ENCODE measurements at places on chromosomes 16 and 17. TPM values are rescaled to one million over a fixed set of nuclear protein-coding genes. Genes with fewer than 3 reads are reported as not detected.

DNA sequence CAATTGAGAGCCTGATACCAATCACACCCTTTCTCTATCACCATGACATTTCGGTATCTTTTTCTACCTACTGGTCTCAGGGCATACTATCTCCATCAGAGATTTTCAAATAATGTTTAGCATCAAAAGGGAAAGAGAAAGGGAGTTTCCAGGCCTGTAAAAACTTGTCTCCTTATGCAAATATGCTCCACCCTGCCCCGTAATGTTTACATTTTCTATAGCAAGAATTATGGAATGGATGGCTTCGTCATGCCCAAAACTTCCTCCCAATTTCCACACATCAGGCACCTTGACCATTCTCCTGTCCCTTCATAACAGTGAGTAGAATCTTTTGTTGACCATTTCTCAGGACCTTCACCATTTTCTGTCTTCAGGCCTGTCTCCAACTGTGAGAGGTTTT lies 30.9 kb upstream of the HLF start:
- no peaks in the 10 kb centered on the region for H3K27me3 ChIP-seq
- no peak for DNase-seq
- H3K27ac ChIP-seq: no peak overlapping the region

DNA sequence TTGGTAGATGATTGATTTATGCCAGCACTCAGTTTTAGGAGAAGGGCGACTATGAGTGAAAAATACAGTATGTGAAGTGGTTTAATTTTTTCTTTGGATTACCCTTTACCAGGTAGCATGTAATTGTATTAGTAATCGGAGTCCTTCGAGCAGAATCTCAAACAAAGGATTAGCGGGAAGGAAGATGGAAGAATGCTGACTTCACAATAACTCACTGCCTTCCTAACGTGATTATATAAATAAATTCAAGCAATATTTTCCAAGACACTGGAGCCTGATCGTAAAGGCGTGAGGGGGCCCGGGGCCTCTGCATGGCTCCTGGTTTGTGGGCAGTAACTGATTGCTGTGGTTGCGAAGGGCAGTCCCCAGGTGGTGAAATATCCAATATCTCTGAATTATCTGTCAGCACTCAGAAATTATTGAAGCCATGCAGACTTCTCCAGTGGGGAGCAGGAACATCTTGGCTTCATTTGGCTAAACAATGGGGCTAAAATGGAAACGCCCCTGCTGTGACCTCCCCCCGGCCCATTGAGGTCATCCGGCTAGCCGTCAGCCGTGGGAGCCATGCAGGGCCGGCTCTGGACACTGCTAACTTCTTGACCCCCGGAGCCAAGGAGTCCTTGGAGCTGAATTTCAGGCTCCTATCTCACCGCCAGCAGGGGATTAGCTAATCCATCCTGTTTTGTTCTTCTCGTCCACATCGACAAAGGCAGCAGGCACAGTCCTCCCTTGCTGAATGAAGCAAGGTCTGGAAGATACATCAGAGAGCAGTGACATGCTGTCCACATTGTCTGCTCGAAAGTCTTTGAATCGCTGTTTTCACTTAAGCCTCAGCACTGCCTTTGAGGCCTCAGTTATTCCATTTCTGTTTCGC lies 295.9 kb upstream of the N4BP1 start:
- no peak overlapping the region for H3K4me3 ChIP-seq
- no peak overlapping the region for H3K27ac ChIP-seq
- DNase-seq: no peak
- no peaks in the 10 kb centered on the region for H3K36me3 ChIP-seq
- no peaks in the 10 kb centered on the region for H3K27me3 ChIP-seq

DNA sequence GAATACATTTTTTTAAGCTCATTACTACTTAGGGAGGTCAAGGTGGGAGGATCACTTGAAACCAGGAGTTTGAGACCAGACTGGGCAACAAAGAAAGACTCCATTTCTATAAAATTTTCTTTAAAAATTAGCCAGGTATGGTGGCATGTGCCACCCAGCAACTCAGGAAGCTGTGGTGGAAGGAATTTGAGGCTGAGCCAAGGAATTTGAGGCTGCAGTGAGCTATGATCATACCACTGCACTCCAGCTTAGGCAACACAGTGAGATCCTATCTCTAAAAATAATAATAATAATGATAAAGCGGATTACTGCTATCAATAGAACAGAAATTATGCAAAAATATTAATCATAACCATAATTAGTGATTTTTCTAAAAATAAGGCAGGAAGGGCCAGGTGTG lies 170.3 kb downstream of the COPRS start:
- no peak for DNase-seq
- no peaks in the 10 kb centered on the region for H3K27me3 ChIP-seq
- no peak overlapping the region for H3K4me3 ChIP-seq
- H3K27ac ChIP-seq: no peak overlapping the region
- no peaks in the 10 kb centered on the region for H3K4me1 ChIP-seq

- DNase-seq: no peak
- no peaks in the 10 kb centered on the region for H3K27me3 ChIP-seq
- H3K4me1 ChIP-seq: no peaks in the 10 kb centered on the region
- H3K36me3 ChIP-seq: no peaks in the 10 kb centered on the region
These were observed 273.7 kb upstream of the KCNJ16 start for GRCh38 chr17:69801368-69801767.

DNA sequence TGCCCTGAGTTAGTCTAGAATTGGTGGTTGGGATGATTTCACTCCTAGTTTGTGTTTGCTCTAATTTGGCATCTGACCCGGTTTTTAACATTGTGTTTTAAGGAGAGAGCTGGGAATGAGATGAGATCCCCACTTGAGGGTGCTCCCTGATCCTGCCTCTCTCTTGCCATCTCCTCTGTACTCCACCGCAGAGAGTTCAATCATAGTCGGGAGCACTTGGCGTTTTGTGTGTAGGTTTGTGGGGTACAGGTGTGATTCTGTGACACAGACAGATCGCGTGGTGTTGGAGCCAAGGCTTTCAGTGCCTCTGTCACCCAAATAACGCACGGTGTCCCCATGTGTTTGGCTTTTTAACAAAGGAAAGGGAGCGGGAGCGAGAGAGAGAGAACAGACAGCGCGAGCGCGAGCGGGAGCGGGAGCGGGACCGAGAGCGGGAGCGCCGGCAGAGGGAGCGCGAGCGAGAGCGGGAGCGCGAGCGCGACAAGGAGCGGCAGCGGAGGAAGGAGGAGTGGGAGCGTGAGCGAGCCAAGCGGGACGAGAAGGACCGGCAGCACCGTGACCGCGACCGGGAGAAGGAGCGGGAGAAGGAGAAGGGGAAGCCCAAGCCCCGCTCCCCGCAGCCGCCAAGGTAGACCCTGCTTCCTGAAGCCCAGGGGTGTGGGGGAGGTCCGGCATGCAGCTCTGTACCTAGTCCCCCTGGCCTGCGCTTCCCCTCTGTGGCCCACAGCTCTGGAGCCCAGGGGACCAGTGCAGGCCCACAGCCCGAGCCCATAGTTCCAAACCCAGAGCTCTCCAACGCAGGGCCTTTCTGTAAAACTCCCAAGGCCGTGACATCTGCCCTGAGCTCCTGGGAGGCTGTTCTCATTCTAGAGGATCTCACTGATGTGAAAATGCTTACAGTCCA lies 27.2 kb upstream of the IL17C start:
- no peak for DNase-seq
- no peaks in the 10 kb centered on the region for H3K4me1 ChIP-seq
- H3K27ac ChIP-seq: no peak overlapping the region
- H3K27me3 ChIP-seq: no peaks in the 10 kb centered on the region

TMEM100 gene
- total RNA-seq: not detected
